Upper lobe of left lung (tissue), 6 donors: ENCODE measurements at places on chromosomes 12 and 14.

DNA sequence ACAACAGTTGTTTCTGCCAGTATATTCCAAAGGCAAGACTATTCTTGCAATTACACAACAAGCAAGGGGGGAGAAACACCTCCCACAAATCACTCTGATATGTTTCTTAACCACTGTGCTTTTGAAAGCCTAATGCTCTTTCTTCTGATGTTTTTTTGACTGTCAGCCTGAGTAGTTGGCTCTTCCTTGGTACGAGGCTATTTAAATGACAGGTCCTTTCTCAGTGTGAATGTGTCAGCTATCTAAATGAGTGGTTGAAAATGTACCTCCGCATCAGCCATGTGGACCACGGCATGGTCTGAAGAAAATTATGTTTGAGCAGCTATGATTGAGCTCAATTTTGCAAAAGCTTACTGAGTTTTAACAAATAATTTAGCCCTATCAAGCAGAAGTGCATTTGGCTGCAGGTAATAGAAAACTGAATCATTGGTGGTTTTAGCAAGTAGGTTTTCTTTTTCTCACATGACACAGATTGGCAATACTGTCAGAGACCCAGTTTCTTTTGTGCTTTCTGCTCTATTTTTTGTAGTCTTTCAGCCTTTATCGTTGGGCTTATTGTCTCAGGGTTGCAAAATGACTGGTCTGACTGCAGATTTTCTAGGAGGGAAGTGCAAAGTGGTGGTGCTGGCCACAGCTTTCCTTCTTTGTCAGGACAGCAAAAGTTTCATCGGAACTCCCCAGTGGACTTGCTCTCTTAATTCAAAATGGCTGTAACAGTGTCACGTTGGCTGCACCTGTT is 162.8 kb downstream of the RGS6 start:
- DNase-seq, result no peak
- no peak overlapping the region for H3K27ac ChIP-seq
- H3K27me3 ChIP-seq, result no peaks in the 10 kb centered on the region
- H3K36me3 ChIP-seq, result no peaks in the 10 kb centered on the region
- no peaks in the 10 kb centered on the region for H3K4me1 ChIP-seq
- no peak overlapping the region for H3K4me3 ChIP-seq

DNA sequence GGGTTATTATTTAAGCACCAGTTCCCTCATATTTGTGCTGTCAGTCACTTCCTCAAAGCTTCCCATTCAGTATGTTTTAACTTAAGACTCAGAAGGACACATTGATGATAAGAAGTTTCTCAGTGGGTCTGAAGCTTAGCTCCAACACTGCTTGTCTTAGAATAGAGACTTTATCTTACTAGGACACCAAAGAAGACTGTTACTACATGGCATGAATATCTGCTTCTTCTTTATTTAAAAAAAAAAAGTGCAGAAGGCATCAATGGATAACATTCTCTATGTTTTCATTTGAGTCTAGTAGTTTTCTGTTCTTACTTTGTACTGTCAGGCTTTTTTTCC is 404.2 kb downstream of the DAD1 start:
- no peak overlapping the region for H3K27ac ChIP-seq
- no peak overlapping the region for H3K4me3 ChIP-seq
- no peaks in the 10 kb centered on the region for H3K36me3 ChIP-seq
- no peaks in the 10 kb centered on the region for H3K4me1 ChIP-seq
- no peak for DNase-seq
- H3K27me3 ChIP-seq, result no peaks in the 10 kb centered on the region

DNA sequence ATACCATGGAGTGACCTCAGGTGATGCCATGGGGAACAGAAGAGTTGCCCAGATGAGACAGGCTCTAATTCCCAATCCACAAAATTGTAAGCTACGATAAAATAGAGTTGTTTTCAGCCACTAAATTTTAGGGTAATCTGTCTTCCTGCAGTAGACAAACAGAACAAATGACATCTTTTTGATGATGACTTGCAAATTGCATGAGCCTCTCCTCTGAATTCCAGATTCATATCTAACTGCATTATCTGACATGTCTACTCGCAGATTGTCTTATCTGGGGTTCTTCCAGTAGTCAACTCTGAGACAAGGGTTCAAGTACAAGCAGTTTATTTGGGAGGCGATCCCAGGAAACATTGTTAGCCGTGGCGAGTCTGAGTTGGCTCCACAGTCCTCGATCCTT is 14.4 kb upstream of the ERC1 start:
- no peak for DNase-seq
- H3K27ac ChIP-seq, result no peak overlapping the region
- no peaks in the 10 kb centered on the region for H3K4me1 ChIP-seq
- no peak overlapping the region for H3K4me3 ChIP-seq

DNA sequence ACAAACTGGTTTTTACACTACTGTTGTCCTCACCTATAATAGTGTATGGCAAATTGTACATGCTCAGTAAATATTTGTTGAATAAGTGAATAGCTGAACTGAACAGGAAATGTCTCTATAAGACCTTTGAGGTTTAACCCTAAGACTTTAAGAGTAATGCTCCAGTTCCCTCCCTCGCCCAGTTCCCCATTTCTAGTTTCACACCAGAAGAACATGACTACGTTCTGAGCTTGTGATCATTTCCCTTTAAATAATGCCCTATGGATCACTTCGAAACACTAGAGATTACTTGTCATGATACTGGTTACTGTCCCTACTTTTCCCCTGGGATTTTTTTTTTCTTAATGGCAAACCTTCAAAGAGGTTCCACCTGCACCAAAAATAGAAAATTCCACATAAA is 69.3 kb downstream of the PRKD1 start:
- no peak overlapping the region for H3K4me3 ChIP-seq
- H3K36me3 ChIP-seq, result no peaks in the 10 kb centered on the region
- no peaks in the 10 kb centered on the region for H3K27me3 ChIP-seq
- no peak for DNase-seq
